Common myeloid progenitor, CD34-positive (primary cell): ENCODE measurements at places on chromosomes 5 and 9.

- no peak for DNase-seq
These were observed 32.9 kb downstream of the RALGPS1 start for GRCh38 chr9:126947529-126947928.

GRCh38 chr5:179114756-179115155 lies 54.6 kb downstream of the ZNF354C start:
- no peak for DNase-seq

DNA sequence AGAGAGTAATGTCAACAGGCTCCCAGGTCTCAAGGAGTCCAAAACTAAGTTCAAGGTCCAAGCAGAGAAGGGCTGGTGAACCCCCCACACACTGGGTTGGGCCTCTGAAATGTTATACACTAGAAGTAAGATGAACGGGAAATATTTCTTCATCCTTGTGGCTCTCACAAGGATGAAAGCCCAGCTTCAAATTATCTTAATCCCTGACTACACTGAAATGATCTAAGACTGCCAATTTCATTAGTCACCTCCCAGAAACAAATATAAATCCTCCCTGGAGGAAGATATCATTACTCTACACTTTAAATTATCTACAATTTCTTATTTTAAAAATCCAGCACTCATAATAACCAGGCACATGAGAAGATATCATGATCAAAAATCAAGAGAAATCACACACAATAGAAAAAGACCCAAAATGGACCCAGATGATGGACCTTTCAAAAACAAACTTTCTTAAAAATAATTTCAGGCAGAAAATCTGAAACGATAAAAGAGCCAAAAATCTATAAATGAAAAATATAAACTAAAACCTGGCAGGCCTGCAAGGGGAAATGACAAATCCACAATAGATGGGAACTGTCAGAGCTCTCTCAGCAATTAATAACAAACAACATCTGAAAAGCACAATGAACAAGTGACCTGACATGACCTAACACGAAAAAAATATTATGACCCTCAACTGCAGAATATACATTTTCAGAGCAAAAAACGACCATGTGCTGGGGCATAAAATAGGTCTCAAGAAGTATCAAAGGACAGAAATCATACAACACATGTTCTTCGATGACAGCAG lies 117.4 kb downstream of the GPR21 start:
- no peak for DNase-seq

- DNase-seq: no peak
These were observed 34.6 kb upstream of the CCL21 start for GRCh38 chr9:34744295-34745221.
